ENCODE measurements at places on chromosomes 3 and 15.

- DNase-seq, result no peak
These were observed 727 bp upstream of the TM2D3 start for GRCh38 chr15:101652786-101653430.

- DNase-seq, result no peak
These were observed 52.1 kb upstream of the TGFBR2 start for GRCh38 chr3:30554317-30554690.

DNA sequence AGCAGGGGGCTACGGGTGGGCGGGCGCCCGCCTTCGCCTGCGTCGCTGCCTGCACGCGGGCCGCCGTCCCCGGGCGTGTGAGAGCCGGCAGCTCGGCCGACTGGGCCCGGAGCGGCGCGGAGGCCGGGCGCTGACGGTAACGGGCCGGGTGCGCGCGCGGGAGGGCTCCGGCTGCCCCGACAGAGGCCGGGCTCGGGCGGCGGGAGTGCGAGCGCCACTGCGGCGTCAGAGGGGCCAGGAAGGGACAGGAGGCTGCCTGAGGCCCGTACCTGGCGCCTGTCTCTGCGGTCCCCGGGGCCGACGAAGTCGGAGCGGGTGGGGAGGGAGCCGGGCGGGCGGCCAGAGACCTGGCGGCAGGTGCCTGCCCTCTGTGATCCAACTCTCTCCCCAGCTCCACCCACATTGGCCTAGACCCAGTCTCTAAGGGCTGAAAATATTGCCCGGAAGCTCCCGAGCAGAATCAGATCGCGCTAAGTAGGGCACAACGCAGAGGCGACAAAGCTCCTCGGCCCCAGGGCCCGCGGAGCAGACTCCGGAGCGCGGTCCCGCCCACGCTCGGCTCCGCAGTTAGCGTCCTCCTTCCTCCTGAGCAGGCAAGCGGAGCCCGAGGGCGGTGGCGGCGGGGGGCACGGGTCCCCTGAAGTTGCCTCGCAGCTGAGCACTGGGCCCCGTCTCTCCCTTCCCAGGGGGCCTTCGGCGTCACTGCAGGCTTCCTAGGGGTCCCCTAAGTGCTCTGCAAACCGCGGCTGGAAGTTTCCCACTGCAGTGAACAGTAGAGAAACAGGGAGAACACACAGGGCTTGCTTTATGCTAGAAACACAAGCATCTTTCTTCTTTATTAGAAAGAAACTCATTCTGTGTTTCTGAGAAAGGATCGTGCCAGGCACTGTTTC is at the start of gene MAN2A2:
MAN2A2 (plus strand) TSS at position 463 of the 893 bp plus-strand sequence. CDS start 906 bp downstream, outside the sequence.
- no peak for DNase-seq

DNA sequence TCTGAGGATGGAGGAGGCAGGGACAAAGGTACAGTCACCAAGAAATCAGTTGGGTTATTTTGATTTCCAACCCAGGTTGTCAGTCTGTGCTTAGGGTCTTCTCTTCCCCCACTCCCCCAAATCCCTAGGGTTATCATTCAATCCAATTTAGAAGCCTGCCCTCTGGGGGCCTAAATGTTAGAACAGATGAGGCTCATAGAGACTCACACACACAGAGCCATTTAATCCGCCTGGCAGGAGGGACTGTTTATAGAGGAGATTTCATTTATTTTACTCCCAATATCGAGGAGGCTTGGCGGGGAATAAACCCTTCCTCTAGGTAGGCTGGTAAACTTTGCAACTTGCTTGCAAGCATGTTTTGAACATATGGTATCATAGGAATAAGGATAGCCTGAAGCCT is 52.8 kb downstream of the RHCG start:
- DNase-seq, result no peak

DNA sequence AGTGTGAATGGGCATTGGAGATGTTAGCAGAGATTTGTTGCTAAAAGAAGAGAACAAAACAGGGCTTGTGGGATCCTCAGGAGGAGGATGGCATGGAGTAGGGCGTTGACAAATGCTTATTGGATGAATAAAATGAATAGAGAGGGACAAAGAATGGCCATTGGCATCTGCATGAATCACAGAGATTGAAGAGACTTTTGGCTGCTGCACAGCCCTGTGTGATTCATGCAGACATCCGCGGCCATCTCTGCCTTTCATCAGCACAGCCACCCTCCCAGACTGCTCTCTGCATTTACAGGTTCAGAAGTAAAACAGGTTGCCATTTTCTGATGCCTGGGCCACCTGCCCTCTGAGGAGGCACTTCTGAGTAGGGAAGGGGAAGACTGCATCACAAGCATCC is 397.9 kb downstream of the EPHB1 start:
- no peak for DNase-seq

GRCh38 chr3:146131616-146132410 is 29.2 kb downstream of the PLOD2 start:
- DNase-seq, result no peak

DNA sequence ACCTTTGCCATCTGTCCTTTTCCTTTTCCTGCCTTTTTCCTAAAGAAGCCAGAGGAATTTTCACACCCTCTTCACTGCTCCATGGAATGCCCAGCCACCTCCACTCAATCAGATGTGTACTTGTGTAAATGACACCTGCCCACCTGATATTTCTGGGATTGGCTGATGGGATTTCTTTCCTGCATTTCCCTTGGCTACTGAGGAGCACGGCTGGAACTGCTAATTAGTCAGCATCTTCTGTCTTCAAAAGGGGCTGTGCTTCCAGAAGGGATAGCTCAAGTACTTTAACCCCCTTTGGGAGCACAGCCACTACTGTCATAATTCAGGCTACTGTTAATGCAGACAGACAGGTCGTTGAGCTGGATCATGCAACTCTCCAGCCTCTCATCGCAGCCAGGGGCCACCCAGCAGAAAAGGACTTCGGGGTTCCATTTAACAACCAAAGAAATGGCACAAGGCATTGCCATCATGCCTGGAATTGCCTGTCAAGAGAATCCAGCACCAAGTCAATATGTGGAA is 38.6 kb downstream of the MGLL start:
- DNase-seq, result peak; percentile 85

- DNase-seq, result no peak
These were observed 54.7 kb downstream of the TRPM1 start for GRCh38 chr15:31046759-31047359.

DNA sequence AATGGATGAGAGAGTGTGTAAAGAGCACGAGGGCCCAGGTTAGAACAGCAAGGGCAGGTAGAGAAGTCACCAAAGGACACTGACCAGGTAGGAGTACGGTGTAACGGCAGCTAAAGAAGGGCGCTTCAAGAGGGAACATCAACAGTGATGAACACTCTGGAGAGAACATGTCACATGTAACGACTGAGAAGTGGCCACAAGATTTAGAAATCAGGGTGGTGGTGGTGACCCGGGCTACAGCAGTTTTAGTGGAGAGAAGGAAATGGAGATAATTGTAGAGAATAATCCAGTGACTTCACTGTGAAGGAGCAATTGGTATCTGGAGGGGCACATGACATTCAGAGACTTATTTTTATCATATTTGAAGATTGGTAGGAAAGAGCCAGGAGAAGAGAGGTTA is 1.2 kb upstream of the C15orf40 start:
- DNase-seq, result no peak

- DNase-seq, result no peak
These were observed 681 bp downstream of the PIK3CB start for GRCh38 chr3:138833899-138834595.

DNA sequence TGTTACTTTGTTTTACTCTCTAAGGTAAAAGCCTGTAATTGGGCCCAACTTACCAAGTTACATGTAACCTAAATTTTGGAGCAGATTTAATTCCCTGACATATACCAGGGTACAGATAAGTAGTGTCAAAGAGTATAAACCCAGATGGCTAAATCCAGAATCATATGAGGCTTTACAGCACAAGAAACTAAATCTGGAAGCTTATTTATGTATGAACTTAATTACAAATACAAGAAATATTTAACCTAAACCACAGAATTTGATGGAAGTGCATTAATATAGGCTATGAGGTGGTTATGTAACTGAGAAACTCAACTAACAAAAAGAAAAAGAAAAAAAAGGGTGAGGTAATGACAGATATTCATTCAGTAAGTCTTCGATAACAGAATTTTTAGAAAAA is 930.2 kb upstream of the ALCAM start:
- no peak for DNase-seq

GRCh38 chr3:60542995-60543394 is 708.3 kb downstream of the FHIT start:
- DNase-seq, result no peak

DNA sequence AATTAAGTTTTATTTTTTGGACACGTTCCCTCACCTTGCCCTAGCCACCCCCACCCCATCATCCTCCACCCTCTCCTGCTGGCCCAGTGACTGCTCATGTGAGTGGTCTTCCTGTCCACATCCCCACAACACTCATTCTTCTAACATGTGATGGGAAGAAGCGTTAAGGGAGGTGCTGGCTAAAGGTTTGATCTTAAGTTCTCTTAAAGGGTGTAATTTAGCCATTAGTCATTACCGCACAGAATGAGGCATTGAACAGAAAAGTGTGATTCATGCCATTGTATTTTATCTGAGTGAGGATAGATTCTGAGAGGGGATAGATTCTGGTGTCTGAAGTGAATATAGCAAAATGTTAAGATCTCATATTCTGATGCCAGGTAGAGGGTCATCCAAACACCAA is 272.9 kb upstream of the TPM1 start:
- no peak for DNase-seq

GRCh38 chr3:182294256-182294655 is 499.0 kb upstream of the ATP11B start:
- DNase-seq, result no peak

DNA sequence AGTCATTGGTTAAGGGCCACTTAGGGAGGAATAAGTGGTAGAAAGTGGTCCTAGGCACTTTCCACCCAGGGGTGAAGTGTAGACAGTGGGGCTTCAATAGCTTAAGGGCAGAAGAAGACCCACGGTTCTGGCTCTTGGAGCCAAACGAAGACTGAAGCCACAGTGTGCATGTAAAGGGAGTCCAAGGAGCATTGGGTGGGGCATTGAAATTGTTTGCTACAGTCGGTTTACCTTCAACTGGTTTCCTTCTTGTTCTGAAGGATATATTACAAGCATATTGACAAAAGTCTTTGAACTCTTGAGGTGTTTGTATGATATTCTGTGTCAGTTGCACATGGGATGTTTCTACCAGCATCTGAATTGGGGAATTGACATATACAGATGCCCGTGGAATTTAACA is 166.5 kb upstream of the CTDSPL start:
- DNase-seq, result no peak

DNA sequence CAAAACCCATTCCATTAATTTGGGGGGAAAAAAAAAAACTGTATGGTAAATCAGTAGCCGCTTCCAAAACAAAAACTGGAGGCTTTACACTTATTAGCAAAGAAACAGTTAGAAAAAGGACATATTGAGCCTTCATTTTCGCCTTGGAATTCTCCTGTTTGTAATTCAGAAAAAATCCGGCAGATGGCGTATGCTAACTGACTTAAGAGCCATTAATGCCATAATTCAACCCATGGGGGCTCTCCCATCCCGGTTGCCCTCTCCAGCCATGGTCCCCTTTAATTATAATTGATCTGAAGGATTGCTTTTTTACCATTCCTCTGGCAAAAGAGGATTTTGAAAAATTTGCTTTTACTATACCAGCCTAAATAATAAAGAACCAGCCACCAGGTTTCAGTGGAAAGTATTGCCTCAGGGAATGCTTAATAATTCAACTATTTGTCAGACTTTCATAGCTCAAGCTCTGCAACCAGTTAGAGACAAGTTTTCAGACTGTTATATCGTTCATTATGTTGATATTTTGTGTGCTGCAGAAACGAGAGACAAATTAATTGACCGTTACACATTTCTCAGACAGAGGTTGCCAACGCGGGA is 9.4 kb upstream of the RPL24 start:
- no peak for DNase-seq

DNA sequence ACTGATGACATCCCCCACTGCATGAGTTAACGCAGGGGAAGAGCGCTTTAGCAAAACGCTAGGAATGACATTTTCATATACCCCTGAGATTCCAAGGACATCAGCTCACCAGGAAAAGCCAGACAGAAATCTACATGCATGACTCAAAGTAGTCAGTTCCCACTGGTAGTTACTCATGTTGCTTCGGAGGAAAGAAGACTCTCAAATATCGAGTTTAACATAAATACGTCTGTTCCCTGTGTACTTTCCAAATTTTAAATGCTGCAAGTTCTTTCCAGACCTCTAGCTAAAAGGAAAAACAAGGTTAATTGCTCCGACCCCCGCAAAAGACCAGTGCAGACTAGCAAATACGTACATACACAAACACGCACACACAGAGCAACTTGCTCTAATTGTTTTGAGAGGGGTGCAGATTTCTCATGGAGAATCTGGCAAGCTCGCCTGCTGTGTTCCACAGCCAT is 115.4 kb upstream of the PRICKLE2 start:
- DNase-seq, result no peak

DNA sequence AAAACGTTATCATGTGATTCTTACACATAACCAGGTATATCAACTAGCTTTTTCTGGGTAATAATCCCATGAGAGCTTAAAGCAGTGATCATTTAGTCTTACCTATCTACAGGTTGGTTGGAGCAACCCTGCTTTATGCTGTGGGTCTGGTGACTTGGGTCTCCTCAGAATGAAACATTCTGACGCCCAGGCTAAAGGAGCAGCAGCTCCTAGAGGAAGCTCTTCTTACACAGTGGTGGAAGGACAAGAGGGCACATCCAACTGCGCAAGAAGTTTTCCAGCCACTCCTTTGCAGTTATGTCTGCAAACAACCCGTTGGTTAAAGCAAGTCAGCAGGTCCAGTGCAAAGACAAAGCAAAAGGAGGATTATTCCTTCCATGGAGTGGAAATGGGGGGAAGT is 377.5 kb downstream of the EDEM1 start:
- no peak for DNase-seq

DNA sequence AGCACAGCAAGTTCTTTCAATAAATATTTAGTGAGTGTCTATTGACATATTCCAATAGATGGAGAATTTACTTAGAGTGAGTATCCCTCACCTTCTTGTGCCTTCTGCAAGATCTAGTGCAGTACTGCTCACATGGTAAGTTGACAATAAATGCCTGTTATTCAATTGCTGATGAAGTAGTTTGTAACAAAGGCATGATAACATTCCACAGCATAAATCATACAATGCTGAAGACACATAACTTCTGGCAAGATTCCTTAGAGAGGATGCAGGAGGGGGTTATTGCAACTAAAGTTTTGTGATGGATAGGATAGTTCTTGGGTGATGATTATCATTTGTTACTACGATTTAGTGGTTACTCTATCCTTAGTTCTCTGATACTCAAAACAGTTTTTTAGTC is 112.2 kb upstream of the RBMS3 start:
- DNase-seq, result no peak

DNA sequence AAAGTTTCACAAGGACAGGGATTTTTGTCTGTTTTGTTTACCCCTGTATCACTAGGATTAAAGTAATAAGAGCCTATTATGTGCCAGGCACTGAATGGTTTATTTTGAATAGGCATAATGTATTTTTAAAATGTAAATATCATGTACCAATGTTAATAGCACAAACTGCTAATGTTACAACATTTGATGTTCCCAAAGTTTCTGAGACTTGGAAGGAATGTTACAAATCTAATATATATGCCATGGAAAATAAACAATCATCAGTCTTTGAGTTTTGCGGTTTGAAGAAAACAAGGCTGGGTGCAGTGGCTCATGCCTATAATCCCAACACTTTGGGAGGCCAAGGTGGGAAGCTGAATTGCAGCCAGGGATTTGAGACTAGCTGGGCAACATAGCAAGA is 159.4 kb downstream of the CDIN1 start:
- DNase-seq, result no peak

Data from NCI-H187 treated with DMSO at 0.1 percent for 48 hours (cell line).